ENCODE measurements at places on chromosomes 3 and 15.

- DNase-seq: no peak
Observed at GRCh38 chr15:41151451-41152005, 35.4 kb upstream of the INO80 start.

- no peak for DNase-seq
Observed at GRCh38 chr3:49553324-49553691, 969 bp upstream of the BSN start.

GRCh38 chr15:100633763-100634075, 31.3 kb downstream of the ASB7 start:
- DNase-seq: no peak

DNA sequence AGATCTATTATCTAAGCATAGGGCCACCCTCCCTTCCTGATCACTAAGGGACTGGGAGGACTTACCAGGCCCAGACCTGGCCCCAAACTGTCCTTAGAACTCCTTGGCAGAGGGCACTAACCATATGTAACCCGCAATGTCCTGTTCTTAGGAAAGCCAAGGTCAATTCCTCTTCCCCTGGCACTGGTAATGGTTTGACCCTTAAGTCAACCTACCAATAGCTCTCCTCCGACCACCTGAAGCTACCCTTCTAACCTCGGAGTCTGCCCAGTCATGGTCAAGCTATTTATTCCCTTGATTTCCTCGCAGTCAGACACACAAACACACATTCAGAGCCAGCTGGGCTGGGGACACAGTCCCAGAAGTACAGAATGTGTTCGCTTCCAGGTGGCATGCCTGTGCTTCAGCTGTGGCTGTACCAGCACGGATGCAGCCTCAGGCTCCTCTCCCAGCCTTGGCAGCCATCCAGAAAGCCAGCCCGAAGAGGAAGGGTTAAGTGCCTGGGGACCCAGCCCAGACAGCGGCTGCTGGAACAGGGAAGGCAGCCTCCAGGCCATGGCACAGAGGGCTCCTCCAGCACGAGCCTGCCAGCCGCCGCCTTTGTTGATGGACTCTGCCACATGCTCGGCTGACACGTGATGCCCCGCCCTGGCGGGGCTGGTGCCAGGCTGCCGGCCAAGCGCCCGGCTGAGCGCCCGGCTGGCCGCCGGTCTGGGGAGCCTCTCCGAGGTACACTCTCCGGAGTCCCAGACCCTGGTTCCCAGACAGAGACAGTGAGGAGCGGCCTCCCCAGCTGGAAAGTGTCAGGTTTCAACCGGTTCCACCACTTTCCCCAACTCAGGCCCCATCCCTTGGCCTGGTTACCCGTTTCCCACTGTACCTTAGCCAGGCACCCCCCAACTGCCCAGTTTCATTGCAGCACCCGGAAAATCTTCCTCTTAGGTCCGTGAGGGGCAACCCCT, 5.5 kb downstream of the BMF start:
- DNase-seq: no peak

DNA sequence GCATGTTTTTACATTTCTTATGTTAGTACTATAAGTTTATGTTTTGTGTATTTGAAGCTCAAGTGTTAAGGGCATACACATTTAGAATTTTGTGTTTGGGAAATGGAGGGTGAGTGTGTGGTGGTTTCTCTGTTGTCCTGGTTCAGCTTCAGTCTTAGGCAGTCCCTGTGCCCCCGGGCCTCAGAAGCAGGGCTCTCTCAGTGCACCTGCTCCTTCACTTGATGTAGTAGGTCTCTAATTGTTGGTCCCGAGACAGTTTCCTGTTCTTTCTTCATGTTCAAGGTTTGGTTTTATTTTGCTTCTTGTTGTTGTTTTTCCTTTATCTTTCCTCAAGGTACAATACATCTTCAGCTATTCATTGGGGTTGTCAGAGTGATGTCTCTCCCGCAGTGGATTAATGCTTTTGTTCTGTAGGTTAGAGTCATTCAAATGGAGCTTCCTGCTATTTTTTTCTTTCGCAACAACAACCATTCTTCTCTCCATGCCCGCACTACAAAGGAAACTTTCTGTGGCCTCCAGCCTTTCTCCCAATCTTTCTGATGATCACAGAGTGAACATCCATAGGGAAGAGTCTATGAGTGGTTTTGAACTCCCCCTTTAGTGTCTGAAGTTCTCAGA, 177.8 kb upstream of the GOLGA6L4 start:
- no peak for DNase-seq

GRCh38 chr15:25770618-25771337, 92.3 kb downstream of the ATP10A start:
- no peak for DNase-seq

All from GOT3 (cell line).